ENCODE measurements at places on chromosomes 5 and 9. TPM values are rescaled to one million over a fixed set of nuclear protein-coding genes. Genes with fewer than 3 reads are reported as not detected.

The NFIB gene
- total RNA-seq: 148 TPM

The SPINK5 gene
- 2.3 TPM for total RNA-seq

The TMEM174 gene
- total RNA-seq: not detected

The HCN1 gene
- not detected for total RNA-seq

The LCN10 gene
- 4.8 TPM for total RNA-seq

The IL13 gene
- 0.55 TPM for total RNA-seq

The DIPK1B gene
- total RNA-seq: 0.45 TPM

The PCDHGC3 gene
- total RNA-seq: 7.6 TPM

The PNPLA7 gene
- 3.5 TPM for total RNA-seq

The ENDOG gene
- total RNA-seq: 38.5 TPM

DNA sequence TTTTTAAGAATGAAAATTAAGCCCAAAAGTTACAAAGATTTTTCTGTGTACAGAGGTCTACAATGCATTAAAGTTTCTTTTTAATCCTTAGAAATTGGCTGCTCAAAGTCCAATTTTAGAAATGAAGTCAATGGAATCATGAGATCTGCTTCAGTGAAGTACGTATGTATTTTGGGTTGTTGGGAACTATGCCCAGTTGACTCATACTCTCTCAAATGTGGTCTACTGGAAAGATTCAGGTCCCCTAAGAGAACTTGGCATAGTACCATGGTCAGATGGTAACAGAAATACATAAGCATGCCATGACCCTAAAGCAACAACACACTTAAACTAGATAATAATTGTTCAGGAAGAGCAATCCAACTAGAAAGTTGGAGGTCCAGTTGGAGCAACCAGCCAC, 23.0 kb downstream of the FBLL1 start:
- H3K4me3 ChIP-seq: no peak overlapping the region
- DNase-seq: no peak
- H3K27ac ChIP-seq: no peak overlapping the region
- H3K4me1 ChIP-seq: no peaks in the 10 kb centered on the region
- H3K27me3 ChIP-seq: no peaks in the 10 kb centered on the region
- H3K36me3 ChIP-seq: peaks cover 41% of the 10 kb centered on the region

DNA sequence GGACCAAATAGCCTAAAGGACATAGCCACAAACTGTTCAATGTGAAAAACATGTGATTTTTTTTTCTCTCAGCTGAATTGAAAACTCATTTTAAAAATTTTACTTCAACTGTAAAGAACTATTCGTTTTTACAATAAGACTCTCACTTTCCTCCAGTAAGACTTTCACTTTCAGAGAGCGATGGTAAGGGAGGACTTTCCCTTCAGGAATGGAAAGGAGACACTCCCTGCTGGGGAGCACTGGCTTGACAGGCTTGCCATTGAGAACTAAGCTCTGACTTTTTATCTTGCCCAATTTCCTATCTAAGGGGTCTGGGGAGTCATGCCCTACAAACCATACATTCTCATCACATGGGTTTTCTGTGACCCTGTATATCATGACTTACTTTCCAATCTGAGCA, 186.7 kb downstream of the CFAP90 start:
- H3K36me3 ChIP-seq: no peaks in the 10 kb centered on the region
- no peak for DNase-seq
- no peak overlapping the region for H3K27ac ChIP-seq
- no peaks in the 10 kb centered on the region for H3K4me1 ChIP-seq

GRCh38 chr5:33312571-33313549, 127.9 kb upstream of the TARS1 start:
- no peaks in the 10 kb centered on the region for H3K4me1 ChIP-seq
- H3K4me3 ChIP-seq: no peak overlapping the region
- no peak overlapping the region for H3K27ac ChIP-seq
- H3K27me3 ChIP-seq: no peaks in the 10 kb centered on the region

DNA sequence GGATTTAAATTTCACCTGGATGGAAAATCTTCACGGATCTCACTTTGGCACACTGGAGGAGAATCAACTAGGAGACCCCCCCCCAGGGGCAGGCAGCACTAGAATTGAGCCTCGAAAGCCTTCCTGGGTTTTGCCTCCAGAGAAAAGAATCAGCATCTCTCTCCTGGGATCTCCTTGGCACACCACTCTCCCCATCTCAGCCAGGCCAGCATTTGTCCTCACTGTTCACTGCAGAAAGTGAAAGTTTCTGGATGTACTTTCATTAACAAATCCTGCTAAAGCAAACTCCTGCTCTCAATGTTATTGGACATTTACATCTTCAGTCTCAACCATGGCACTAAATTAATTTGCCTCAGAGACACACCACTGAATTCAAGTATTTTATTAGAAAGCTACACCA, 312.2 kb downstream of the SLIT3 start:
- no peak for DNase-seq
- no peak overlapping the region for H3K4me3 ChIP-seq
- peaks cover 6% of the 10 kb centered on the region for H3K4me1 ChIP-seq
- H3K27ac ChIP-seq: no peak overlapping the region
- H3K27me3 ChIP-seq: no peaks in the 10 kb centered on the region
- no peaks in the 10 kb centered on the region for H3K36me3 ChIP-seq

DNA sequence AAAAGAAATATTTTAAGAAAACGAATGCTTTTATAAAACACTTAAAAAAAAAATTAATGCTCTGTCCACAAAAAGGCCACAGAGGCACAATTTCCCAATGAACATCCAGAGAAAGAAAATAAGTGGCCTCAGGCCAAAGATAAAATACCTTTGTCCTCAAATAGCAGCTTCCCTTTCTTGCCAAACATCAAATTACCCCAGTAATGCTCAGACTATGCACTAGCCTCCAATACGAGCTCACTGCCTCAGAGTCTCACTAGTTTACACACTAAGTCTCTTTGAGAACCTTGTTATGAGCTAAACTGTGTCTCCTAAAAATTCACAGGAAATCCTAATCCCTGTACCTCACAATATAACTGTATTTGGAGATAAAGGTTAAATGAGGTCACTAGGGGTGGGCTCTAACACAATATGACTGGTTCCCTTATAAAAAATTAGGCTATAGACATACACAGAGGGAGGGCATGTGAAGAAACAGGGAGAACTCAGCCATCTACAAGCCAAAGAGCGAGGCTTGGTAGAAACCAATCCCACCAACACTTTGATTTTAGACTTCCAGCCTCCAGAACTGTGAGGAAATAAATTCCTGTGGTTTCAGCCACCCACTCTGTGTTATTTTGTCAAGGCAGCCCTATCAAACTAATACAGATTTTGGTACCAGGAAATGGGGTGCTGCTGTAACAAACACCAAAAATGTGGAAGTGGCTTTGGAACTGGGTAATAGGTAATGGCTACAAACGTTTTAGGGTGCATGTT, 4.4 kb downstream of the MPDZ start:
- H3K27me3 ChIP-seq: no peaks in the 10 kb centered on the region
- no peak overlapping the region for H3K4me3 ChIP-seq

- no peak overlapping the region for H3K4me3 ChIP-seq
- H3K4me1 ChIP-seq: no peaks in the 10 kb centered on the region
- peaks cover 6% of the 10 kb centered on the region for H3K27me3 ChIP-seq
- H3K27ac ChIP-seq: no peak overlapping the region
Measured at GRCh38 chr5:181140766-181141165, 6.6 kb upstream of the OR2V2 start.

DNA sequence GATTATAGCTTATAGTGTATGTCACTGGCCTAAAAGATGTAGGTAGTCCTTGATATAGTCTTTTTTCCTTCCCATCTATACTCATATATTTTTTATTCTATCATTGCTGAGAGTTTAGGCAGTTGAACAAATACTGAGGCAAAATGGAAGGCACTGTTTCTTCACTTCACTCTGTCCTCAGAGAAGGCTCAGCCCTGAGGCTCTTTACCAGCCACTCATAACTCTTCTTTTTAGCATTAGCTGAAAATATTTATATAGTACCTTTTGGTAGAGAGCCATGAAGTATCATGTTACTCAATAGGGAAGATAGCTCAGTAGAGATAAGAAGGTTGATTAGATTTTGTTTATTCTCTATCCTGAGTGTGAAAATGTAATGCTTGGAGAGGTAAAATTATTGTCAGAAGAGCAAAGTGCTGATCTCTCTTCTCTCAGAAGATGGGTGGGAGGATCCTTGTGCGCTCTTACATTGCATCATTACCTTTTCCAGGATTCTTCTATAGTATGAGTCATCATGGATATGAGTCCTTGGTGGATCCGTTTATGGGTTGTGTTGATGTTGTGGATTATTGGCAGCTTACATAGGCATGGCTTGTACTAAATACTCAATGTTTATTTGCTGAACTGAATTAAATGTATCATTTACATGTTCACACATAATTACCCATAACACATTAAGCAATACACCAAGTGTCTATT, 88.1 kb downstream of the ANXA1 start:
- H3K27ac ChIP-seq: no peak overlapping the region
- no peaks in the 10 kb centered on the region for H3K4me1 ChIP-seq
- H3K27me3 ChIP-seq: no peaks in the 10 kb centered on the region
- no peak overlapping the region for H3K4me3 ChIP-seq
- H3K36me3 ChIP-seq: no peaks in the 10 kb centered on the region

DNA sequence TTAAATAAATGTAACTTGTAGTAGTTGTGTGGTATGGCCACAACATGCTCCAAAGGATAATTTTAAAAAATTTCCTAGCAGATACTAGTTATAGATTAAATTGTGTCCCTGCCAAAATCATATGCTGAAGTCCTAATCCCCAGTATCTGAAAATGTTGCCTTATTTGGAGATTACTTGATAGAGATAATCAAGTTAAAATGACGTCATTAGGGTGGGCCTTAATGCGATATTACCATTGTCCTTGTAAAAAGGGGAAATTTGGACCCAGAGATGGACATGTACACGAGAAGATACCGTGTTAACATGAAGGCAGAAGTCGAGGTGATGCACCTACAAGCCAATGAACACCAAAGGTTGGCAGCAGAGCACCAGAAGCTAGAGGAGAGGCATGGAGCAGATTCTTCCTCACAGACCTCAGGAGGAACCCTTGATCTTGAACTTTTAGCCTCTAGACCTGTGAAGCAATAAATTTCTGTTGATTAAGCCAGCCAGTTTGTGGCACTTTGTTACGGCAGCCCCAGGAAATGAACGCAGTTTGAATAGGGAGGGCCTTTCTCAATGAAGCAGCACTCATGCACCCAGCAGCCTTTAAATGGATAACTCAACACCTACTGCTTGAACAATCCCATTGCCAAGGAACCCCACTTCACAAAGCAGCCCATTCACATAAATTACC, 148.9 kb downstream of the ARHGAP26 start:
- H3K4me3 ChIP-seq: no peak overlapping the region
- H3K27ac ChIP-seq: no peak overlapping the region
- no peaks in the 10 kb centered on the region for H3K27me3 ChIP-seq
- no peak for DNase-seq

DNA sequence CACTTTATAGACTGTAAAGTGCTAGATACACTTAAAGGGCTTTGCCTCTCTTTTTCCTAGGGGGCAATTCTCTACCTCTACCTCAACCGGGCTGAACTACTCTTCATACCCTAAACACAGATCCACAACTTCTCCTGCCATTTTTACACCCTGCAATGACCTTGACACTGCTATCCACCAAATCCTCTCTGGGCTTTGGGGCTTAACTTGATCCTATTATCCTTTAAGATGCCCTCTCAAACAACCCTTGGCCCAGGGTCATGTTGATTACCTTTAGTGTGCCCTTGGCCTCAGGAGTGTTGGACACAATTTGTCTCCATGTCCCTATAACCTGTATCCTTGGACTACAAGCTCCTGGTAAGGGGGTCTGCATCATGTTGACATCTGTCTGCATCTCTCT, 19.5 kb downstream of the ANXA6 start:
- no peaks in the 10 kb centered on the region for H3K27me3 ChIP-seq
- DNase-seq: no peak
- H3K27ac ChIP-seq: no peak overlapping the region

DNA sequence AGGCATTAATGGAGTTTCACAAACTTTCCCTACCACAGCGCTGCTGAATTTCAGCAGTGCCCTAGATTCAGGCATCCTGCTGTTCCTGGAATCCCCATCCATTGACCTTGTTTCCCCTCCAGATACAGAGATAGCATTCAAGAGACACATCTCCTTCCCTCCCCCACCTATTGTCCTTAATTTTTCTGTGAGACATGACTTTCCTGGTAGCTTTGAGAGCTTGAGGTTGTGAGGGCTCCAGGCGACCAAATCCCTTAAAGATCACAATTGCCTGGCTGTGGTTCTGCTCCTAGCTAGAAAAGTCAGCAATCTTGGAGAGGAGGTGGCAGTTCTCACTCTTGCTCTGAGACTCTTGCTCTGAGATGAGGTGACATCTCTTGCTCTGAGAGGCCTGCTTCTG, 48.0 kb downstream of the PRR16 start:
- H3K4me3 ChIP-seq: no peak overlapping the region
- no peaks in the 10 kb centered on the region for H3K4me1 ChIP-seq
- H3K27ac ChIP-seq: no peak overlapping the region
- no peaks in the 10 kb centered on the region for H3K27me3 ChIP-seq
- DNase-seq: no peak

DNA sequence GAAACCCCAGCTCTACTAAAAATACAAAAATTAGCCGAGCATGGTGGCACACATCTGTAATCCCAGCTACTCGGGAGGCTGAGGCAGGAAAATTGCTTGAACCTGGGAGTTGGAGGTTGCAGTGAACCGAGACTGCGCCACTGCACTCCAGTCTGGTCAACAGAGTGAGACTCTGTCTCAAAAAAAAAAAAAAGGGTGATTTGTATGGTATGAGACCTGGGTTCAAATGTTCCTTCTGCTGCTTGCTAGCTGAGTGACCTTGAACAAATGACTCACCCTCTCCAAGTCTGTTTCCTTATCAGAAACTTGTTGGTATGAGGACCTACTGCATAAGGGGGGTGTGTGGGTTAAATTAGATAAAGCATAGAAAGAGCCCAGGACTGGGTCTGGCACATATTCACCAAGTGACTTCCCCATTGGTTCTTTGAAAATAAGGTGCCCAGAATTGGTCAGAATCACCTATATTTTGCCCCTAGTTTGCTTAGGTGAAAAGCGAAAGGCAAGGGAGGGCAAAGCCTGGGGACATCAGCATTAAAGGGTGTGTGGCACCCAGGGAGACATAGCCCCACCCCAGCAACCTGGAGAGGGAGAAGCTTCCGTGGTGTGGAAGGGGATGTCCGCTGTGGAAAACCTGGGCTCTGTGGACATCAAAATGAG, 9.9 kb downstream of the SLC25A25 start:
- H3K27me3 ChIP-seq: no peaks in the 10 kb centered on the region
- no peak for DNase-seq
- peaks cover 77% of the 10 kb centered on the region for H3K4me1 ChIP-seq
- H3K36me3 ChIP-seq: no peaks in the 10 kb centered on the region

DNA sequence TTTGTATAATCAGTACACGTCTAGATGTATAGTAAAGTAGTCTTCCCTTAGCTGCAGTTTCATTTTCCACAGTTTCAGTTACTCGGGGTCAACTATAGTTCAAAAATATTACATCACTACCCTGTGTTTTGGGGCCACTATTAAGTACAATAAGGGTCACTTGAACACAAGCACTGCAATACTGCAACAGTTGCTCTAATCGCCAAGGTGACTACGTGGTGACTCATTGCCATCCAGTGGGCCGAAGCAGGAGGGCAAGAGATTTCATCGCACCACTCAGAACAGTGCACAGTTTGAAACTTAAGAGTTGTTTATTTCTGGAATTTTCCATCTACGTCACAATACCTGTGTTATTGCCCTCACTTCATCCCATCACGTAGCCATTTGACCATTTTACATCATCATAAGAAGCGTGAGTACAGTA, at the start of gene ARL14EPL:
Gene ARL14EPL (plus strand): TSS at position 379 of the 424 bp plus-strand sequence. CDS start 18,994 bp downstream, outside the sequence.
- DNase-seq: peak; percentile 62
- H3K27me3 ChIP-seq: no peaks in the 10 kb centered on the region
- no peaks in the 10 kb centered on the region for H3K36me3 ChIP-seq
- H3K4me1 ChIP-seq: no peaks in the 10 kb centered on the region
- H3K27ac ChIP-seq: no peak within 1 kb of the TSS

Measured in stomach (tissue), 19 donors.